Progenitor cell of endocrine pancreas (in vitro differentiated cells): ENCODE measurements at places on chromosomes 3 and 15.

DNA sequence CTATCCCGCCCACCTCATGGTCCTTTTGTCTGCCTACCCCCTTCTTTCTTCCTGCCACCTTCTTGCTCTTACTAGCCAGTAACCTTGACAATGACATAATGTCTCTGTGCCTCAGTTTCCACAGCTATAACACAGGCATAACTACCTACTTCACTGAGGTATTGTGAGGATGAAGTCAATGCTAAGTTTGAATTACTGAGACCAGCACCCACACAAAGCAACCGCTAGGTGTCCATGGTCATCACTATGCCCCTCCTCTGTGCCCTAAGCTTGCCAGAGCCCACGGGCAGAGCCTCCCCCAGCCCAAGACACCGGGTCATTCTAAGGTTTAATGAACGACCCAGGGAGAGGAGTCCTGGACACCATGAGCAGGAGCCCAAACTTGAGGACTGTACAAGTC lies 101.6 kb downstream of the OXNAD1 start:
- DNase-seq, result no peak

GRCh38 chr3:166560253-166560652 lies 723.0 kb upstream of the BCHE start:
- no peak for DNase-seq

DNA sequence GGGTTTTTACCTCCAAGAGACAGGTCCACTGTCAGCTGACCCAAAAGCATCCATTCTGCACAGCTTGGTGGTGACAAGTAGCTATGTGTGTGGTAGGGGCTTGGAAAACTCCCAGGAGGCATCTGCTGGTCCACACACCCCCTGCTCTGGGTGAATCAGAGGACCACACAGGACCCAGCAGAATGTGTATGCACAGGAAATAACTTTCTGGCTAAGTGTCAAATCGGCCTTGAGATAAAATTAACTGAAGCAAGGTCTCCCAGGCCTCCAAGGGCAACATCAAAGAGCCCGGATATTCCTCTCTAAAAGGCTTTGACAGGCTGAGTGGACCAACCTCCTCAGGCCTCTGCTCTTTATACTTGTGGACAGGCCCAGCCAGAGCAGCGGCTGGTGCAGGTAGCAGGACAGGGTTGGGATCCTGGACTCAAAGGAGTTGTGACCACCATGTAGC lies 66.5 kb downstream of the CTNNB1 start:
- no peak for DNase-seq

GRCh38 chr3:41304593-41304992 lies 105.3 kb downstream of the CTNNB1 start:
- no peak for DNase-seq

DNA sequence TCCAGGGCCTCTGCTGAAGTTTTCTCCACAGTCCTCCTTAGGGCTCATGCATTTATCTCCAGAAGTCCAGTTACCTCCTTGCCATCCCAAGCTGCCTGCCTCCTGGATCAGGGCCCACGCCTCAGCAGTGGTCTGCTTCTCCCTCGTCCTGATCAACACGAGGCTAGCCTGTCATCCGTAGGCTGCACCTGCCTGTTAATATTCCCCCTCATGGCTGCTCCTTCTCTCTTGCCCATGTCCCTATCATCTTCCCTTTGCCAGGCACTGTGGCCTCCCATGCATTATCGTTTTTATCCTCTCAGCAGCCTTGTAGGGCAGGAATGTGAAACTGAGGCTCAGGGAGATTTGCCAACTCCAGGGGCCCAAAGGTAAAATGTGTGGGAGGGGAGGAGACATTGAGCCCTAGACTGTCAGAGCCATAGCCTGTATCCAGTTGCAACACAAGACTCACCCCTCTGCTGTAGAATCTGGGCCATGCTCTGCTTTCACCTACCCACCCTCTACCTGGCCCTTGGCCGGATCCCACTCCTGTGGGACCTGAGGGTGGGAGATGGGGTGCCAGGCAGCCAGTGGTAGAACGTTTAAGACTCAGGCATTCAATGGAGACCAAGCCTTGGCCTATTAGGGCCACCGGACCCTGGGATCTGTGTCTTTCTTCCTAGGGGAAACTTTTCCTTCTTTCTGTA lies 4.6 kb downstream of the GRM2 start:
- peak; percentile 8 for DNase-seq

GRCh38 chr3:57709559-57709958 lies 16.7 kb upstream of the DENND6A start:
- DNase-seq, result no peak

DNA sequence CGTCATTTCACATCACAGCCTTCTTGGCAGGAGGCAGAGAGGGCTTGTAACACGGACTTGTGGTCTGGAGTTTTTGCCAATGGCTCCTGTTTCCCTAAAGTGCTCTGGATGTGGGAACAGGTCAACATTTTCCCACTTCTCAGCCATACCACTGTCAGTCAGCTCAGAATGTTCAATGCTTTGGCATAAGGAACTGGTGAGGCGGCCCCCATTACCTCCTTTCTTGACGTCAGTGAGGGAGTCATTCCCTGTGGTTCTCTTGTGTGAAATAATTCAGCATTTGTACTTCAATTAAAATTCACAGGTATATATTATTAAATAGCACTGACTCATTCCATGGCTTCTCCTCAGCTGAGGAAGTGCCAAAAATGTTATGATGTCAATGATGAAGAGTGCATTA lies 167.1 kb downstream of the P3H2 start:
- no peak for DNase-seq
